ENCODE measurements at places on chromosomes 16 and 17. TPM values are rescaled to one million over a fixed set of nuclear protein-coding genes. Genes with fewer than 3 reads are reported as not detected.

DNA sequence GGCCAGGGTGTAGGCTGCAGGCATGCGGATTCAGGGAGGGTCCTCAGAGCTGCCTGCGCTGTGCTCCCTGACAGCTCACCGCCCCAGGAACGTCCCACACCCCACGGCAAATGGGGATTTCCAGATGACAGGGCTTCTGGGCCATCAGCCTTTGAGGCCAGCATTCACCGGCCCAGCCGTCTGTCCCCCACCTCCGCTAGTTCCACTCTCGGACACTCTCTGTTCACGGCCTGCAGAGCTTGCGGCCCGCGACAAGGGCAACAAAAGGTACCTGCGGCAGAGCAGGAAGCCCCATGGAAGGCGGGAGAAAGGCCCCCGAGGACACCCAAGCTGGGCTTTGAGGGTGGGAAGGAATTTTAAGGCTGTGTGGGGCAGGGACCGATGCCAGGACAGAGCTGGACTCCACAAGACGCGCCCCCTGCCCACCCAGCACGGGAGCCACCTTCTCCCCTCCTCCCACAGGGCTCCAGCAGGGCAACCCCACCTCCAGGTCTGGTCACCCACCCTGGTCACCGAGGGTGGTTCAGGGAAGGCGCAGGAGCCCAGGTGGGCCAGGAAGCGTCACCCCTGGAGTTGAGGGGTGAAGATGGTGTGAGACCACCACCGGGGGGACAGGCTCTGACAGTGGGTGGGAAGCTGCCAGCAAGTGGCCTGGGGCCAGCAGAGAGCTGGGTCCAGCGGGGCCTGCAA, 5.6 kb upstream of the CYBA start:
- DNase-seq = no peak

DNA sequence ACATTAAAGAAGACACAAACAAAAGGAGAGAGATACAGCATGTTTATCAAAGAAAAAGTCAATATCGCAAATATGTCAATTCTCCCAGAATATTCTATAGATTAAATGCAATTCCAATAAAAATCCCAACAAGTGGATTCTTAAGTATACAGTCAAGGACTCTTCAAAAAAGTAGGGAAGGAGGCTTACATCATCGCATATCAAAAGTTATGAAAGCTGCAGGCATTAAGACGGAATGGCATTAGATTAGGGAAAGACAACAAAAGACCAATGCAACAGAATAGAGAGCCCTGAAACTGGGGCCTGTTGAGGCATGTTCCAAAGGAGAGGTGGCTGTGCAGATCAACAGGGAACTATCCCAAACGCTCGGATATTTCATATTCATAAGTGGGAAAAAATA, 76.0 kb downstream of the MARCHF10 start:
- no peak for DNase-seq

DNA sequence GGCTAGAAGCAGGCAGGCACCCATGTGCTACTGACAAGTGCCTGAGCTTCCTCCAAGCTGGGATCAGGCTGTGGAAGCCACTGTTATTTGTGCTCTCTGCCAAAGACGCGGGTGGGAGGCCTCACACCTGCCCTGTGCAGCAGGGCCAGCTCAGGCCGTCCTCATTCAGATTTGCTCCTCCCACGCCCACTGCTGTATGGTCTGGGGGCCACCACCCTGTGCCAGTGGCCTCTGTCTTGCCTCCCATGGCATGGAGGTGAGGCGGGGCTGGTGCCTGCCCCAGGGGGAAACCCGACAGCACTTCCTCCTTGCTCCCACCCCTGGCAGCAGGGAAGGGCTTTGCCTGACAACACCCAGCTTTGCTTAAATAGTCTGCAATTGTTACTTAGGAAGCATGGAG, 356.5 kb upstream of the CDH8 start:
- no peak for DNase-seq

DNA sequence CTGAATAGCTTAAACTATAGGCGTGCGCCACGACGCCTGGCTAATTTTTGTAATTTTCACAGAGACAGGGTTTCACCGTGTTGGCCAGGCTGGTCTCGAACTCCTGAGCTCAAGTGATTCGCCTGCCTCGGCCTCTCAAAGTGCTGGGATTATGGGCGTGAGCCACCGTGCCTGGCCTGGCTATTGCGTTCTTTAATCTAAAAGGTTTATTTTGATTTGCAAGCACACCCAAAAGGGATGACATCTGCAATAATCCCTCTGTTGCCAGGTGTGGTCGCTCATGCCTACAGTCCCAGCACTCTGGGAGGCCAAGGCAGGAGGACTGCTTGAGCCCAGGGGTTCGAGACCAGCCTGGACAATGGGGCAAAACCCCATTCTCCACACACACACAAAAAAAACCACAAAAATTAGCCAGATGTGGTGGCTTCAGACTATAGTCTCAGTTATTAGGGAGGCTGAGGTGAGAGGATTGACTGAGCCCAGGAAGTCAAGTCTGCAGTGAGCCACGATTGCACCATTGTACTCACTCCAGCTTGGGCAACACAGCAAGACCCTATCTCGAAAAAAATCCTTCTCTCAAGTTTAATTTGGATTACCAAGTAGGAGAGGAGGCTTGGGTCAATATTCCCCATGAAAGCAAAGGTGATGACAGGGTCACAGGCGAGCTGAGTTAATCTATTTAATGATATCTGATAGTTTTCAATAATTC, 144.1 kb downstream of the PARN start:
- no peak for DNase-seq

DNA sequence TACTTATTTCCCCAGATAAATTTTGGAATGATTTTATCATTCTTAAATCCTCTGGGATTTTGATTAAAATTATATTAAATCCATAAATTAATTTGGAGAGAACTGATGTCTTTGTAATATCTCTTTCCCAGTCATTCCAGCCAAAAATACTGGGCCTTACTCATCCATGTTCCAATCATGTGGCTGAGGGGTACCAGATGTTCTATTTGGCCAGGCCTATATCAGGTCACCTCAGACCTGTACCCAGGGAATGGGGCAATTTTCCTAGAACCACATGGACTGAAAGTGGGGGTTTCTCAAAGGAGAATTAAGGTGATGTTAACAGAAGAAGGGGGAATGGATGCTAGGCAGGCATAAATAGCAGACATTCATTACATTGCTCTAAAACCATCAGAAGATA, 7.5 kb downstream of the SNTB2 start:
- no peak for DNase-seq

GRCh38 chr17:45579529-45580495, 89.3 kb upstream of the PLEKHM1 start:
- DNase-seq = no peak

DNA sequence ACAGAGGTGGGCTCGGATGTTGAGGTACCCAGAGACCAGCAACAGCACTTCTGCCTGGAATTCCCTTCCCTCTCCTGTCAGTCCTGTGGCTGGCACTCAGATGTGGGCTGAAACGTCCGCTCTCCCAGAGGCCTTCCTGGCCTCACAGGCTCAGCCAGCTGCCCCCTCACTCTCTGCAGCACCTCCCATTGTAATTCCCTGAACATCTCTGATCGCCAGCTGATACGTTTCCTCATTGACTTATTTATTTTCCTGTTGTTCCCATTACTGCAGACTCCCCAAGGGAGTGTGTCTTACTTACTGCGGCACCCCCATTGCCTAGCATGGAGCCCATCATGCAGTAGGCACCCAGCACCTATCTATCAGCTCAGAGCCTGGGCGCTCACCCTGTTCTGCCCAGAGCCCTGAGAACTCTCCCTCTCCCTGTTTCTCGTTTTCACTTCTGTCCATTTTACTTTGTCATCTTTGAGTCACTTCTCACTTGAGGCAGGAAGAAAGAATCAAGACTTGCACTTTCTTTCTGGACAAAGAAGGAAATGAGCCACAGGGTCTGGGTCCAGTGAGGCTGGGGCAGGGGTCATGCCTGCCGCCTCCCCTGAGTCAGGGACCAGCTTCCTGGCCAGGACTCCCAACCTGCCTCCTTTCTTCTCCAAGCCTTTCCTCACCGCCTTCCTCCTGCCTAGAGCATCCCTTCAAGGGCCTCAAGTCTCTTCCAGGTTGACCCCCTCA, 10.2 kb downstream of the CDH5 start:
- no peak for DNase-seq

DNA sequence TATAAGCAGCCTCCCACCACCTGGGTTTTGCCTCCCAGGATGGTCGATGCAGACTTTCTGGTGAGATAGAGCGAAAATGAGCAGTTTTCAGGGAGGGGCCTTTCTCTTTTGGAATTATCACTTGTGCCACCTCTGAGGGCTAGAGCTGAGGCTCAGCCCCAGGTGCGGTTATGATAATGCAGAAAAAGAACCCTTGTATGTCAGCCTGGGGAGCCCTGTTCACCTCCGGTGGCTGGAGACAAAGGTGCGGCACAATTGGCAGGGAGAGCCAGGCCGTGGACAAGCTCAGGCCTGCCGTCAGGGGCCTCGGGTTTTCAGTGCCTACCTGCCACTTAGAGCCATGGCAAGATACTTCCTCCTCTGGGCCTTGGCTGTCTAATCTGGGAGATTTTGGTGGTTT, 4.4 kb downstream of the SCPEP1 start:
- no peak for DNase-seq

DNA sequence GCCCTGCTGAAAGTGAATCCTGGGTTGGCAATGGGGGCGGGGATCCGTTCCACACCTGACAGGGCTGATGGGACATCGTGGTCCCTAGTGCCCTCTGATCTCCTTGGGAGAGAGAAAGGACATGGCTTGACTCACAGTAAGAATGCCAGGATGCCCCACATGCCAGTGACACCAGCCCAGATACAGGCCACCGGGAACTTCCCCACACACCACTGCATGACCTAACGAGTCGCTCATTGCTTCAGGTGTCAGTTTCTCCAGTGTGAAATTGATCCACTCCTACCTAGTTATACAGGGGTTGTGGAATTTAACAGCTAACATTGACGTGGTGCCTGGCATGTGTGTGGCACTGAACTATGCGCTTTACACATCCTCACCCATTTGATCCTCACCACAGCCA, 7.5 kb downstream of the CD300LG start:
- DNase-seq = no peak

DNA sequence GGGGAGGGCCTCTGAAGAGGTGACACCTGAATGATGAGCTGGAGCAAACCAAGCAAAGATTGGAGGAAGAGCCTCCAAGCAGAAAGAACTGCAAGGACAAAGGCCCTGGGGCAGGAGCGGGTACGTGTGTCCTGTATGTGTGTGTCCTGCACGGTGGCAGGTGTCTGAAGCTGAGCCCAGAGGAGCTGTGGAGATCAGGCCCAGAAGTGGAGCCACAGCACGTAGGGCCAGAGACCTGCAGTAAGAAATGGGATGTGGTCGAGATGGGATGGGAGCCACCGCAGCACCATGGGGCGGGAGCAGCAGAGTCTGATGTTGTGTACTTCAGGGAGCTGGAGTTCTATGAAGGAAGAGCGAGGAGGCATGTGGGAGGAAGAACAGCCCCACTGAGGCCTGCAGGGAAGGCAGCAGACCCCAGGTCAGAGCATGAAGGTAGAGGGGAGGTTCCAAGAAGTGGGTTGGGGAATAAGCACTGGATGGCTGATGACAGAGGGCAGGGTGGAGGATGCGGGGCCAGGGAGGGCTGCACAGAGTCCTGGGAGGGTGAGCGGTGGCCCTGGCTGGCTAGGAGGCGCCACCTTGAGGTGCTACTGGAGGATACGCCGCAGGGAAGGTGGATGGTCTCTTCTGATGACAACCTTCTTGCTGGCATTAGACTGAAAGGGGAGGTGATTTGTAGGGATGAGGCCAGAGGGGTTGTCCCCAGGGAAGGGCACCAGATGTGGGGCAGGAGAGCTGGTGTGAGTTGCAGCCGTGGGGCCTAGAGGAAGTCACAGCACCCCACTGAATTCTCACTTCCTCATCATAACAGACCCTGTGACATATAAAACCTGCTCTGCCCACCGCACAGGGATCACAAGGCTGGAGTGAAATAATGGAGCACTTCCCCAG, 10.6 kb upstream of the CETP start:
- peak; percentile 61 for DNase-seq

GRCh38 chr16:31529937-31530312, 2.2 kb downstream of the AHSP start:
- no peak for DNase-seq

GRCh38 chr17:64055183-64056142, 35.0 kb upstream of the ICAM2 start:
- DNase-seq = no peak

DNA sequence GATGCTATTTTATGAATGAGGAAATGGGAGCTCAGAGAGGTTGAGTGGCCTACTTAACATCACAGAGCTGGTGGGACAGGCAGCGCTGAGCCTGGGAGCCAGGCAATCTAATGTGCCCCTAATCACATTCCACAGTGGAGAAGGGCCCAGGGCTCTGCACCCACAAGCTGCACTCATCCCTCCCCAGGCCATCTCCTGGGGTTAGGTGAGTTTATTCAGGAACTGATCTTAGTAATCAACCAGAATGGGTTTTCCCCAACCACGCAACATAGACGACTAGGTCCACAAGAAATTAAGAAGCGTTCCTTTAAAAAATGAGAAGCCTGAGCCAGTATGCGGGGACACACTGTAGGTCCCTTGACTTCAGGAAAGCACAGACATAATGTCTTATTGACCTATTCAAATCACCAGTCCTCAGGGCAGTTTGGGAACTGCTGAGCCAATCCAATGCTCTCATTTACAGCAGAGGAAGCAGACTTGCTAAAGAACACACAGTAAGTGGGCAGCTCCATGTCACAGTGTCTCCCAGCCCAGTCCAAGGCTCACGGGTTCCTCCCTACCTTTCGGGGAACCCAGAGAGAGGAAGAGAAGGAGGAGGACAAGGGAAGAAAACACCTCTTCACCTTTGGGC, 2.3 kb downstream of the MPP3 start:
- no peak for DNase-seq

DNA sequence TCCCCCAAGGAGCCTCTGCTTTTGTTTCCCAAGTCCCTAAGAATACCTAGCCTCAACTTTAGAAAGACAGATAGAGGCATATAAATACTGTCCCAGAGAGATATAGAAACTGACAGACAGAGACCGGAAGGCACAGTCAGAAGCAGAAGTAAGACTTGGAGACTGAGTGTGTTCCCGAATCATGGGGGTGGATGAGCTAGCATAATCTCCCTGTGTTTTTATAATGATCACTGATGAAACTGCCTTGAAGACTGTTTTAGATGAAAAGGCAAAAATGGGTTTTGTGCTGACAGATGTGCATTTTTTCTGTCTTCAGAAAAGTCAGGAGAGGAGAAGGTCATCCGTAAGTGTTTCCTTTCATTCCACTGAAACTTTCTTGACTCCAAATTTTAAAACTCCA, 8.3 kb upstream of the PSMD3 start:
- no peak for DNase-seq

GRCh38 chr16:58656899-58657298, 27.3 kb upstream of the CNOT1 start:
- no peak for DNase-seq

Gene SRL
- total RNA-seq = 0.31 TPM

Gene CES5A
- 1.2 TPM for total RNA-seq

Gene NXN
- 7.0 TPM for total RNA-seq

Gene FCSK
- 11.1 TPM for total RNA-seq

Gene NUFIP2
- 28.1 TPM for total RNA-seq

Gene TNK1
- 4.0 TPM for total RNA-seq

Gene ATP2A1
- total RNA-seq = 3.6 TPM

Gene GJC1
- 0.84 TPM for total RNA-seq

Gene SLC9A5
- 0.12 TPM for total RNA-seq

Gene DHX8
- total RNA-seq = 17.4 TPM

Data from right lobe of liver (tissue), 6 donors.